ENCODE measurements at places on chromosomes 16 and 17.

DNA sequence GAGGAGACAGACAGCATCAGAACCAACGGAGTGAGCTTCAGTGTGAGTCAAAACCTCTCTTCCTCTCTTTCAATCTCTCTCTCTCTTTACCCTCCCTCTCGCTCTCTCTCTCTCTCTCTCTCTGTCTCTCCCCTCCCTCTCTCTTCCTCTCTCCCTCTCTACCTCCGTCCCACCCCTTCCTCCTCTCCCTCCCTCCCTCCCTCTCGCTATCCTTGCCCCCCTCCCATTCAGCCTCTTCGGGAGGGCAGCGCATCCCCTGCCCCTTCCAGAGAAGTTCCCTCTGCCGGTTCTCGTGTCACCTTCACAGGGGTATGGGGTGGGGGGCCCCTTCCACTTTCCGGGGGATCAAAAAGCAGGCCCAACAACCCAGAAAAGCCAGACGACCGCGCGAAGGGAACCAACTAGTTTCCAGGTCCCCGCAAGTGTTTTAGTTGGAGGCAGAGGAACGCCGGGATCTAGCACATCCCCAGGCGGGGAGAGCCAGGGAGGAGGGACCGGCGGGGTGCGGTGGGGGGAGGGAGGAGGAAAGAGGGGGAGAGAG lies 28.9 kb upstream of the RBFOX1 start:
- DNase-seq = no peak

DNA sequence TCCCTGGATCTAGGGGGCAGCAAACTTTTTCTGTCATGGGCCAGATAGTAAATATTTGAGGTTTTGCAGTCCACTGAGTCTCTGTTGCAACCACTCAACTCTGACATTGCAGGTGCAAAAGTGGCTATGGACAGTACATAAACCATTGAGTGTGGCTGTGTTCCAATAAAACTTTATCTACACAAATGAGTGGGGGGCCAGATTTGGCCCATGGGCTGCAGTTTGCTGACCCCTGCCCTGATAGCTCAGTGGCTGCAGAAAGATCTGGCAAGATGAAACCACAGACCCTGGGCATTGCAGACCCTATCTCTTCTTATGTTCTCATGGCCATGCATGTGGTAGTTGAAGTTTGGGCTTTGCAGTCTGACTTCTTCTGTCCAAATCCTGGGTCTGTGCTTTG lies 440.5 kb downstream of the SLC39A11 start:
- DNase-seq = no peak

- peak; percentile 72 for DNase-seq
Observed at GRCh38 chr17:40095944-40096791, 4.2 kb downstream of the NR1D1 start.

DNA sequence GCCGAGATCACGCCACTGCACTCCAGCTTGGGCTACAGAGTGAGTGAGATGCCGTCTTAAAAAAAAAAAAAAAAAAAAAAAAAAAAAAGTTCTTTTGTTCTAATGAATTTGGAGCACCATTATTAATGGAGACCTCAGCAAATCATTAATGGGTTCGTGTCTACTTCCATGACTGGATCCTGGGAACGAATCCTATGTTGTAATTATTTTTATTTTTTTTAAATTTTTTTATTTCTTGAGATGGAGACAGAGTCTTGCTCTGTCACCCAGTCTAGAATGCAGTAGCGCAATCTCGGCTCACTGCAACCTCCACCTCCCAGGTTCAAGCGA lies 30.7 kb downstream of the SPOP start:
- DNase-seq = no peak

DNA sequence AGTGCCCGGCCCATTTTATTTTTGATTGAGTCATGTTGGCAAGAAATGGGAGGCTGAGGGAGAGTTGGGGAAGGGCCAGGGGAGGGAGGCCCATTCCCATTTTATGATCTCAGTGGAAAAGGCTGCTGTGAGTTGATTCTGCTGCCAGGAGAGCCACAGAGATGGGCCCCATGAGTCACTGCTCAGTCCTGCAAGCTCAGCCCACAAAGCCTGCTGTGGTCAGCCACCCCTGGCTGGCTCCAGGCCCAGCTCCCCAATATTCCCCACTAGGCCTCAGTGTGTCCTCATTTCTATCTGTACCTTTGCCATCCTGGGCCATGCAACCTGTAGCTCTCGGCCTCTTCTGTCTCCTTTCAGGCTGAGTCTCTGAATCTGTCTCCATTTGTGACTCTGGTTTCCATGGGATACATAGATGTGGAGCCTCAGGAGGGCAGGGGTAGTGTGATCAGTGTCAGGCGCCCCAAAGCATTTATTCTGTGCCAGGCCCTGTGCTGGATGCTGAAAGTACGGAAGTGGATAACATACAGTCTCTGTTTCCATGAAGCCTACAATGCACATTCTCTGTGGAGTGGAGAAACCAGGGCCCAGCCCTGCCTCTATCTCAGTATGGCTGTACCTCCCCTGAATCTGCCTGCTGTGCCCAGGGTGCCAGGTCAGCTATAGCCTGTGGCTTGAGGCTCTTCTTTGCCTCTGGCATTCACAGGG lies 1.9 kb upstream of the PLEKHG4 start:
- no peak for DNase-seq

- no peak for DNase-seq
Observed at GRCh38 chr17:50533720-50534148, 1.2 kb downstream of the EPN3 start.

- no peak for DNase-seq
Observed at GRCh38 chr16:85304337-85304736, 192.1 kb upstream of the CIBAR2 start.

GRCh38 chr16:75789237-75789636 lies 62.9 kb upstream of the CPHXL start:
- DNase-seq = no peak

DNA sequence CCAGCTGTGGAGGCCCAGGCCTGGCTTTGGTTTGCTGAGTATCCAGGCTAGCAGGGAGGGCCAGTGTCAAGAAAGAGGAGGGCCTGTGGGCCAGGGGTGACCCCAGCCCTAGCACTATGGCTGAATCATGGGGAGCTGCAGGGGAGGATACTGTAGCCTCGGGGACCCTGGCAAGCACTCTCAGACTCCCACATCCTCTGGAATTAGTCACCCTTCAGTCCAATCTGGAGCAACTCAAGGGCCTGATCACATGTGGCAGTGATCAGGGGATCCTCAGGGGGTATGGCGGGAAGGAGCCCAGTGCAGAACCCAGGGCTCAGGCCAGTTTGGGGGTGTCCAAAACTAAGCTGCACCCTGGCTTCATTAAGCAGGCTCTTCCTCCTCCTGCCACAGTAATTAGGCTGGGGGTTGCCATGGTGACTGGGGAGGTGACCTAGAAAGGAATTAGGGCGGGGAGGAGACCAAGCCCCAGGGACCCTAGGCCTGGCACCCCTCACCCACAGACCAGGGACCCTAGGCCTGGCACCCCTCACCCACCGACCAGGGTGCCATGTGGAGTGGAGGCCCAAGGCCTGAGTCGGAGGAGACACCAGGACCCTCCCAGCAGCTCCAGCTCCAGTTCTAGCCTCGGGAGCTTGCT lies 5.8 kb downstream of the NLGN2 start:
- DNase-seq = no peak

Data from activated T-cell treated with anti-CD3 and anti-CD28 coated beads for 4 hours (primary cell).